Tibial nerve (tissue), 4 donors: ENCODE measurements at places on chromosomes 4 and X. TPM values are rescaled to one million over a fixed set of nuclear protein-coding genes. Genes with fewer than 3 reads are reported as not detected.

Gene SMIM31
- total RNA-seq = not detected

DNA sequence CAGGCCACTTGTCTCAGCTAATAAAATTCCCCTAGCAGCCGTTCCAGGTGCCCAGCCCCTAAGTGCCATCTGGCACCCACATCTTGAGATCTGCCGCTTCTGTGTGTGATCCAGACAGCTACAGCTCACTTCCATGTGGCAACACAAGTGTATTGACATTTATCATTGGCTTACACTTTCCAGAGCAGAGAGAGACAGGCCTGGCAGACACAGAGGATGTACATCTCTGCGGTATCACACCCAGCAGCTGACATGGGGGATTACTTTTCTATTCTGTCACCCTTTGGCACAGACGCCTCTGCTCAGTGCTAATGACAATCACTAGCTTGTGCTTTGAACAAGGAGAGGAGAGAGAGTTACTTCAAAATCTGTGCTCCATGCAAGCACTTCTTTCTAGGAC is 195.9 kb downstream of the KDR start:
- no peak for DNase-seq

- no peak for DNase-seq
These were observed 603 bp downstream of the MAD2L1 start for GRCh38 chr4:120065974-120066516.

GRCh38 chrX:38960137-38960536 is 158.9 kb downstream of the MID1IP1 start:
- no peak for DNase-seq

DNA sequence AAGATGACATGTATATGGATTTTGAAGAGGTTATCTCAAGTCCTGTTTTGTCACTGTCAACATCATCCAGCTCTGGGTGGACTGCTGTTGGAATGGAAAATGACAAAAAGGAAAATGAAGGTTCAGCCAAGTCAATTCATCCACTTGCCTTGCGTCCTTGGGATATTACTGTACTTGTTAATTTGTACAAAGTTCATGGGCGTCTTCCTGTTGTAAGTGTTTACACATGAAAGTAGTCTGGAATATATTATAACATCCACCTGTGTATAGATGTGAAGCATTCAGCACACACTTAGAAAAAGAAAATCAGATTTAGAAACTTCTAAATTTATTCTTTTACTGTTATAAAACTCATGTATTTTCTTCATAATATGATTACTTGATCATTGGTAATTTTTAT is 67.2 kb downstream of the BLTP1 start:
- DNase-seq = no peak

DNA sequence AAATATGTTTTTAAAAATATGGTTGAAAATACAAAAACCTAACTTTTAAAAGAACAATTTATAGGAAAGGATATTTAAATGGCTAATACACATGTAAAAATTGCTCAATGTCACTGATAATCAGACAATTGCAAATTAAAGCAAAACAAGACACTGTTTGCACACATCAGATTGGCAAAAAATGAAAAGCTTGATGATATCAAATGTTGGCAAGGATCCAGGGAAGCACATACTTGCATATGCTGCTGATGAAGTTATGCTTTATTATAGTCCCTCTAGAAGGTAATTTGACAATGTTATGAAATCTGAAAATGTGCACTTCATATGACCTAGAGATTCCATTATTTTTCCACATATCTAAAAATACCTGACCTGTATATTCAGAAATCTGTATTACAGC is 45.7 kb upstream of the EPGN start:
- DNase-seq = no peak
